ENCODE measurements at places on chromosomes 2 and 18.

DNA sequence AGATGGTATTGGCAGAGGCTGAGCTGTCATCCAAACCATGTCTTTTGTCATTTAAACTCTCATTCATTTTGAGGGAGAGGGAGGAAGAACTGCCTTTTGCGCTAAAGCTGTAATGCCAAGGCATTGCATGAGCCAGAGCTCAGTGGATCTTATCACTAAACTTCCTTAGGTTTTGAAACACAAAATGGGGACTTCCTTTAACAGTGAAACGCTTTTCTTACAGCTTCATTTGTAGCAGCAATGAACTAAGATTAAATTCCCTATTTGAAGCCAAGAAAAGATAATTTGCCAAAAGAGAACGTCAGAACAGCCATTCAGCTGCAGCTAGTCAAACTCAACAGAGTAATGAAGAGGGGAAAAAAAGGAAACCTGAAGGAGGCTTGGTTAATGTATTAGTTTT is 143.5 kb upstream of the MMADHC start:
- no peak for DNase-seq

- DNase-seq, result no peak
These were observed 27.3 kb downstream of the CYB5A start for GRCh38 chr18:74264303-74265020.

- DNase-seq, result no peak
These were observed 25.3 kb downstream of the STK39 start for GRCh38 chr2:168222088-168222487.

- DNase-seq, result no peak
These were observed 35.6 kb downstream of the GLI2 start for GRCh38 chr2:120771111-120771780.

GRCh38 chr2:102368461-102369109 is 13.0 kb downstream of the IL18R1 start:
- no peak for DNase-seq

DNA sequence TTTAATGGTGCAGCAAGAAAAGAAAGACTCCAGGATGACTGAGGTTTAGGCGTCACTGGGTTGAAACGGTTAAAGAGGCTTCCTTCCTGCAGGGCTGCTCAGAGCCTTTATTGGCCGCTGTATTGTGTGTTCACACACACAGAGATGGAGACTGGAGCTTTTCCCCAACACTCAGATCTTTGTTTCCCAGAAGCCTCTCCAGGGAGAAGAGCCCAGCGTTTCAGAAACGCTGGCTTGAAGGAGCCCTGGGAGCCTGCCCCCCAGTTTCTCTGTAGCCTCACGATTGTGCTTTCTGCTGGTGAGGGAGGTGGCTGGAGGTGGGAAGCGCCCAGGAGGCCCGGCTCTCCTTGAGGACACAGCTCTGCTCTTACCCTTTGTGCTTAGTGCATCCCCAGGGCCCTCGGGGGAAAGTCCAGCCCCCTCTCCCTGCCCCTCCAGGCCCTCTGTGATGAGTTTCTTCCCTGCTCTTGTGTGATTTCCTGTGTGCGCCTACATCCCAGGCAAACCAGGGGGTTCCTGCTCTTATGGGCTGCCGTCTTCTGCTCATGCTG is 37.1 kb downstream of the RRM2 start:
- DNase-seq, result no peak

- no peak for DNase-seq
These were observed 214.2 kb upstream of the ERBB4 start for GRCh38 chr2:212752730-212753351.

- peak; percentile 61 for DNase-seq
These were observed 82.8 kb upstream of the SEC11C start for GRCh38 chr18:59056706-59057492.

DNA sequence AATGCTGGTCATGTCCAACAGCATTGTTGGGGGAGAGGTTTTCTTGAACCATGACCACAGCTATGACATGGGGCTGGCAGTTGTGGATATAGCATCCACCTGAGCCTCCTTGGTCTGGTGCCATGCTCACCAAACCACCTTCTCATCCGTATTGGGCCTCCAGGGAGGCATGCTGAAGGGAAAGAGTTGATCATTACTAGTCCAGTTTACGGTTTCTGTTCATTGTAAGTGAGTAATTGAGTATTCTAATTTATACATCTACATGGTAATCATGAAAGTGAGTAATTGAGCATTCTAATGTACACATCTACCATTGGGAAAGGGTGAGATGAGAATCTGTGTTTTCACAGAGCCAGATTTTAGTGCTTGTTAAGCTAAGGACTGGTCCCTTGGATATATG is 6.8 kb downstream of the TMEM87B start:
- no peak for DNase-seq

DNA sequence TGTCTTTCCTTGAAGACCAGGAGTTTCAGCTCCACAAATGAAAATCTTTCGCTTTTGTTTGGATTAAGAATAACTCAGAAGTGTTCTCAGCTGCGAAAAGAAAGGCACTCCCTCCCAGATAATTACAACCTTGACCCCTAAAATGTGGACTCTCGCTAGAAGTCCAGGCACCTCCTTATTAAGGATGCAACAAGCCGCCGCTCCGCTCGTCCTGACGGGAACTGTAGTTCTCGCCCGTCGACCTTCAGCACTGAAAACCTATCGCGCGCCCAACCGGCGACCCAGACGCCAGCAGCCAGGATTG is 559 bp downstream of the IMMT start:
- DNase-seq, result no peak

GRCh38 chr2:238636269-238637073 is 209.7 kb downstream of the ASB1 start:
- DNase-seq, result no peak

DNA sequence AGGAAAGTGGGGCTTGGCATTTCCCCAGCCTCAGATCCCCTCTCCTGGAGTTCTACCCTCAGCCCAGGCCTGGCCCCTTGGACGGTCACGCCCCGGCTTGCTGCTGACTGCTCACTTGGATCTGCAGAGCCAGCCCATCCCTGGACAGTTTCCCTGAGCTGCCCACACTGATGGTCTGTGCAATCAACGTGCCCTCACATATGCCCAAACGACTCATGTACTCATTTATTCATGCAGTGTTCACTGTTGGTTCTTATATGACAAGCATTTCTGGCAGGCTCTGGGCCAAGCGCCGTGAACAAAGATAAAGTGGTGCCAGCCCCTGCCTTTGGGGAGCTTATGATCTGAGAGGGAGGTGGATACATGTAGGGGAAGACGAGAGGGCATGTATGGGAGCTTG is 20.3 kb upstream of the GLI2 start:
- DNase-seq, result no peak

DNA sequence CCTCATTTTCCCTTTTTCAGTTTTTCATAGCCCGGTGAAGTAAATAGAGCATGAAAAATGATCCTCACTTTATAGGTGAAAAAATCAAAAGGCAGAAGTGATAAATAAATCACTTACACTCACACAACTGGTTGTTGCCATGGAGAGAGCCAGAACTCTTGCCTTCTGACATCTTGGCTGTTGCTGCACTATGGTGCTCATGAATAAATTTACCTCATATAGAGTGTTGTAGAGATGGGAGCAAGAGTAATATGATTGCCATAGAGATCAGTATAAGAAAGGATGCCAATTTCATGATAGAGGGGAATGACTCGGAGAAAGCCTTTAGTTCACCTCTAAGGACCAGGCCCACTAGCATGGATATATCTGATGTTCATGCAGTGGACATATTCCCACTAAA is 82.5 kb upstream of the TMEM178A start:
- no peak for DNase-seq

GRCh38 chr2:62803961-62804360 is 98.4 kb downstream of the EHBP1 start:
- no peak for DNase-seq

DNA sequence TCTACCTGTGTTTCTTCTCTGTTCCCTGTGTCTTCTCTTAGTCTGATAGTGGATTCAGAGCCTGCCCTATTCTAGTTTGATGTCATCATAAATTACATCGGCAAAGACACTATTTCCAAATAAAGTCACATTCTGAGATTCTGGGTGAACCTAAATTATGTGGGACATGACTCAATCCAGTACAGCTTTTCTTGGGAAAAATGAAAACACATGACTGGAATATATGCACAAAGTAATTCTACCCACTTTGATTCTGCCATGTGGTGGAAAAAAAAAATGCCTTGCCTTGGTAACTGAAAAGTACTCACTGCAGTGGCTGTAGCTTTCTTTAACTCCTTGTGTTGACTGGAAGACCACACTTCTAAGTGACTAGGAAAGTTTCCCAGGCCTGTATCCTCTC is 73.7 kb downstream of the LRATD1 start:
- DNase-seq, result no peak

DNA sequence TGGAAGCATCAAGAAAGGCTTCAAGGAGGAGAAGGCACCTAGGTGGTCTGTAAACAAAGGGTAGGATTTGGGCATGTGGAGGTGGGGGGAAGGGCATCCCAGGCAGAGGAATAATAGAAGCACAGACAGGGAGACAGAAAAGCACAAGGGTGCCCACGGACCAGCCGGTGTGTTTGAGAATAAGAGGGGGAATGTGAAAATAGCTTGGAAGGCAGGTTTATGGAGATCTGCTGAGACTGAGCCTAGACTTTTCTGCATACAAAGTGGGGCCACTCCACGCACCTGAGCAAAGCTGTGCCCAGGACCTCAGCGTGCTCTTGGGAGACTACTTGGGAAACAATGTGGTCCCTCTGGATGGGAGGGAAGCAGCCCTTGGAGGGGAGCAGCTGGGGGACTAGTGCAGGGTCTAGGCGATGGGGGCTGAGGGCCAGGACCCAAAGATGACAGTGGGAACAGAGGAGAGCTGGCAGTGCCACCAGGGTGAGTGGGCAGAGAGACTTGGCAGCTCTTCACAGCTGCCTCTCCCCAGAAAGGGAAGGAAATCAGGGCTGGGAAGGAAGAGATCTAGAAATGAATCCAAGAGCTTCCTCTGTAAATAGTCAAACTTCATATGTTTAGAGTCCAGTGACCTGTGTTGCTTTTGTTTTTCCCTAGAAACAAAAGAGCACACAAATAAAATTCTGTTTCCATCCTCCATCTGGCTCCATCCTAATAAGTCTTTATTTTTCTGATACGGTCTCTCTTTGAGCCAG is 110.7 kb upstream of the SMAD7 start:
- DNase-seq, result no peak

- DNase-seq, result no peak
These were observed 6.0 kb downstream of the SPEG start for GRCh38 chr2:219440388-219441256.

GRCh38 chr2:163281717-163282116 is 443.1 kb upstream of the KCNH7 start:
- DNase-seq, result no peak

DNA sequence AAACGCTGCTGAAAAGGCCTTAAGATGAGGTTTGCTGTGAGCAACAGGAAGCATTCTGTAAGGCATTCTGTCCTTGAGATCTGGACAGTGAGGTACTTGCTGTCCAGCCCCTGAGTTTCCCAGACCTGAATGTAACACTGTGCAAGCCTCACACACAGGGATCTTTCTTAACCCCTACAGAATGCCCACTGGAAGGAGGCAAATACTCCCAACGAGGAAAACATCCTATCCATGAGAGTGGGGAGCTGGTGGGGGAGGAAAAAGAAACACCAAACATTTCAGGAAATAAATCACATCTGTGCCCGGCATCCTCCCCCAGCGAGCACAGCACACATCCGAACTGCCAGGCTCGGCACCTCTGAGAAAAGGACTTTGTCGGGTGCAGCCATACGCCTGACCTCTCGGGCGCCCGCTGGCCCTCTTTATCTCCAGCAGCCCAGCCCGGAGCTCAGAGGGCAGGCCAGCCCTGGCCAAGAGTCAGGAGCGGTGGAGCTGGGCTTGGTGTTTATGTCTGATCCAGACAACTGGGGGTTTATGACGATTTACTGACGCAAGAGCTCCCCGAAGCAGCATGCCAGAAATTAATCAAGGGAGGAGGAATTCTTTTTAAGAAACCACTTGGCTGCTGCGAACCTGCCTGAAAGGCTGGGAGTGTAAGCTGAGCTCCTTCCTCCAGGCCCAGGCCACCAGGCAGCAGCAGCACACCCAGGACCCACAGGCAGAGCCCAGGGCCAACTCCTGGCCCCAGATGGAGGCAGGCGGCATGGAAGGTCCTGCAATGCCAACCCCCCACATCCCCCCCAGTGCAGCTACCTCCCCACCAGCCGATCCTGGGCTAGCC is 72.2 kb downstream of the HDAC4 start:
- DNase-seq, result peak; percentile 21

DNA sequence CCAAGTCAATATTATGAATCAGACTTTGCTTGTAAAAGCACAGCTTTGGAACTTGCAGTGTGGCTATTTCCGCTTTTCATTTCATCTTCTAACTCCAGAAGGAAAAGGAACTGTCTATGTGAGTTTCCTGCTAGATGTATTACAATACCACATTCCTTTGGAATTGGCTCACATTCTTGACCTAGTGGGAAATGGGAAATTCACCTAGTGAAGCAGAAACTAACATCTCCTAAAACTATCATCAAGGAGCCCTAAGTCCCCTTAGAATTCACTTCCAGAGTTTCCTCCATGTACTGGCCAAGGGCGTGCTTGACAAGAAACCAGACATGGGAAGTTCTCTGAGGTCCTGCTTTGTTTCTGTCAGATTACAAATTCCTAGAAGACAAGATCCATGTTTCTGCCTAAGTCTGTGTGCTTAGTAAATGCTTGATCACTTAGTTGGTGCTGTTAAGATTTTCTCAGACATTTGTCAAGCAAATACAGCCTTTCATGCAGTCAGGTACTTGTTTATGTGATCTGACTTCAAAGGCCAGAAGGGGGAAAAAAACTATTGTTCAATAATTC is 275.7 kb upstream of the FN1 start:
- DNase-seq, result no peak

DNA sequence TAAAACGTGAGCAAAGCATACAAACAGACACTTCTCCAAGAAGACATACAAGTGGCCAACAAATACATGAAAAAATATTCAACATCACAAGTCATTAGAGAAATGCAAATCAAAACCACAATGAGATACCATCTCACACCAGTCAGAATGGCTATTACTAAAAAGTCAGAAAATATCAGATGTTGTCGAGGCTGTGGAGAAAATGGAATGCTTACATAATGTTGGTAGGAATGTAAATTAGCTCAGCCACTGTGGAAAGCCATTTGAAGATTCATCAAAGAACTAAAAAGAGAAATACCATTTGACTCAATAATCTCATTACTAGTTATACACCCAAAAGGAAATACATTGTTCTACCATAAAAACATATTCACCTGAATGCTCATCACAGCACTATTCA is 825.7 kb downstream of the SUCLG1 start:
- no peak for DNase-seq

DNA sequence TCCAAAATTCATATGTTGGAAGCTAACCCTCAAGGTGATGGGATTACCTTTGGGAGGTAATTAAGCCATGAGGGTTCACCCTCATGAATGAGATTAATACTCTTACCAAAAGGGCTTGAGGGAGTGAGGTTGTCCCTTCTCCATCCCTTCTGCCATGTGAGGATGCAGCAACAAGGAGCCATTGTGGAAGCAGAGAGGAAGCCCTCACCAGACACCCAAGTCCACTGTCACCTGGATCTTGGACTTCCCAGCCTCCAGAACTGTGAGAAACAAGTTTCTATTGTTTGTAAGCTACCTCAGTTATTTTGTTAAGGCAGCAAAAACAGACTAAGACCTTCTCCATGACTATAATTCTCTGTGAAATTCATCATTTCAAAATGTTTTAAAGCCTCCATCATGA is 125.7 kb downstream of the FAM124B start:
- no peak for DNase-seq

- DNase-seq, result no peak
These were observed 2.1 kb downstream of the HADHB start for GRCh38 chr2:26246818-26247217.

- no peak for DNase-seq
These were observed 54.5 kb downstream of the RASGRP3 start for GRCh38 chr2:33530690-33531548.

- DNase-seq, result no peak
These were observed 60.0 kb upstream of the DTNA start for GRCh38 chr18:34650121-34650545.

GRCh38 chr2:218622606-218623365 is 15.1 kb downstream of the PLCD4 start:
- no peak for DNase-seq

All from activated CD4-positive, CD25-positive, alpha-beta regulatory T cell treated with anti-CD3 and anti-CD28 coated beads, Interleukin-2, amount 50 U/mL, for 72 hours (primary cell).